A172 (cell line): ENCODE measurements at places on chromosomes 4 and X. TPM values are rescaled to one million over a fixed set of nuclear protein-coding genes. Genes with fewer than 3 reads are reported as not detected.

Gene PRR27
- total RNA-seq = not detected in 2 replicates

- no peak for DNase-seq
These were observed 827.9 kb downstream of the PCDH7 start for GRCh38 chr4:31548021-31548420.

- DNase-seq = no peak
These were observed 75.6 kb upstream of the RXFP1 start for GRCh38 chr4:158446106-158446505.

Gene CENPVL1
- total RNA-seq = not detected in 2 replicates

- no peak for DNase-seq
These were observed 5.3 kb upstream of the VMA21 start for GRCh38 chrX:151391722-151392121.

- DNase-seq = peak; percentile 69
These were observed 17.3 kb downstream of the CTPS2 start for GRCh38 chrX:16695079-16695676.

Gene CT45A6
- not detected in 2 replicates for total RNA-seq

DNA sequence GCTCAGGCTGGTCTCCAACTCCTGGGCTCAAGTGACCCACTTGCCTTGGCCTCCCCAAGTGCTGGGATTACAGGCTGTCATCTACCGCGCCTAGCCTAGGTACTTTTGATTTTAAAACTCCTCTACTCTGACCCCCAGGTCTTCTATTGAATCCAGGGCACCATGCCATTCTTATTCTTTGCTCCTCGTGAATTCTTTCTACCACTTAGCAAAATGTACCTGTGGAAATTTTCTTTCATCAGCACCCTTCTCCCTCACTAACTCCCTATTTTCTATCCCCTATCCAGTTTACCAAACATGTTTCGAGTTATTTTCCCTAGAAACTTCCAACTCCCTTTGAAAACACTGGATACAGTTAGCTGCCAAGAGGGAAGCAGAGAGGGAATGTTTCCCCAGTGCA, 60.0 kb upstream of the RAPGEF2 start:
- no peak for DNase-seq

GRCh38 chr4:100100985-100101384, 89.3 kb downstream of the DDIT4L start:
- DNase-seq = no peak

DNA sequence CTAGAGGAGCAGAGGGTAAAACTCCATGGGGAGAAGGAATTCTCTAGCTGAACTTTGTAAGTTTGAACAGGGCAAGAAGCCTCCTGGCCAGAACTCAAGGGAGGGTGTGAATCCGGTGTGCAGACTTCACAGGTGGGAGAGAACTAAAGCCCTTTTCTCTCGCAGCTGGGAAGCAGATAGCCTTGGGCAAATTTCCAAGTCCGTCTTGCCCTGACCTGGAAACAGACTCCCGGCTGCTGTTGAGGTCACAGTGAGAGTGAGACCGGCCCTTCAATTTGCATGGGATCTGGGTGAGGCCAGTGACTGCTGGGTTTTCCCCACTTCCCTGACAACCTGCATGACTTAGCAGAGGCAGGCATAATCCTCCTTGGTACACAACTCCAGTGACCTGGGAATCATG, 94.5 kb upstream of the ZNF827 start:
- DNase-seq = no peak

GRCh38 chr4:14008494-14008893, 381.0 kb upstream of the BOD1L1 start:
- DNase-seq = no peak

DNA sequence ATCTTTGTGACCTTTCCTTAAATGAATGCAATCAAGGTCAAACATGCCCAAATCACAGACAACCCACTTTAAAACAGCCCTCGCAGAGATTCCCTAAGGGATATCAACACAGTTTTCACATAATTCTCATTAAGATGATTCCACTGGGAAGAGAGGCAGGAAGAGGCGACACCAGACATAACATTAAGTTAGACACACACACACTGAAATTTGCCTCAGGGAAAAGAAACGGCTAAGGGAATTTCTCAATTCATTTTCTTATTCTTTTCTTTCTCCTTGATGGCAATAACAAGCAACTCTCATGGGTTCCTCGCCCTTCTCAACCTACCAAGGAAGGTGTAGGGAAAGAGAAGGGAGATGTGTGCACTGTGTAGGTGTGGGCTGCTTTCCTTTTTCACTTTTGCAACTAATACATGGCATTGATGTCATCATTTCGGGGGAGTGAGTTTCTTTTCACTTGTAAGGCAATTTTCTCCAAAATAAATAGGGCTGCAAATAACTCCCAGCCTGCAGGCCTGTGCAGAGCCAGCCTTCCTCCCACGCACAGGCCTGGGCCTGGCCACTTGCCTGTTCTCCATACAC, 41.4 kb downstream of the SOD3 start:
- no peak for DNase-seq

DNA sequence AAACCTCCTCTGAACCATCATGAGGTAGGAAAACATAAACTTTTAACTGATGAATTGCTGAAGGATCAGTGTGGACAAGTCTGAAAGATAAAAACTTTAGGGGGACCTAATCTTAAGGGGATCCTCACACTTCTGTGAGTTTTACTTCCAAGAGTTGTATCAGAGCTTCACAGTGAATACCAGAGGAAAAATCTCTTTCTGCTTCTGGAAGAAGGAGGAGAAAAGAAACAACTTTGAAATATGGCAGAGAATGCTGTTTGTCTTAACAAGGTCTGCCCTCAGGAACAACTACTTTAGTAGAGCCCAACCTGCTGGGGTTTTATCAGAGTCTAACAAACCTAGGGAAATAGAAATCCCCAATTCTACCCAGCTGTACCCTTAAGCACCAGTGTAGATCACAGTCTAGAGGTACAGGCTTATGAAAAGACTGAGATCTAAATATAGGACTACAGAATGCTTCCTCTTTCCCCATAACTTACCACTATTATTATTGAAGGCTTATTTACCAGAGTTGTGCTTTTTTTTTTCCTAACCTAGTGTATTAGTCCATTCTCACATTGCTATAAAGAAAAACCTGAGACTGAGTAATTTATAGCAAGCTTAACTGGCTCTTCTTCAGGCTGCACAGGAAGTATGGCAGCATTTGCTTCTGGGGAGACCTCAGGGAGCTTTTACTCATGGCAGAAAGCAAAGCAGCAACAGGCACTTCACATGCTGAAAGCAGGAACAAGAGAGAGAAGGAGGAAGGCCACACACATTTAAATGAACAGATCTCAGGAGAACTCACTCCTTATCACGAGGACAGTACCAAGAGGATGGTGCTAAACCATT, 167.9 kb downstream of the CAMK2D start:
- no peak for DNase-seq

DNA sequence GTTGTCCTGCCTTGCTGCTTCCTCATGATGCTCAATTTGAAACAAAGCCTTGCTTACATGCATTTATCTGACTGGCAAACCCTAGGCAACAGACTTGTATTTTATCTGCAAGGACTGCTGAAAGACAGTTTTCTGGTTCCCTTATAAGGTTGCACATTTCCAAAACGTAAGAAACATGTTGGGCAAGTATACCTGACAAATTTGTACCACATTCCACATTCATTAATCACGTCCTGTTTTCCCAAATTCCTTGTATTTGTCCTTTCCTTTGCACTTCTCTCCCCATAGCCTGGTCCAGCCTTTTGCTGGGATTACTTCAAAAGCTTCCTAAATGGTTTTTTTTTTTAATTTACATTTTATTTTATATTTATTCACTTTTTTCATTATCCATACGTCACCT, 310.1 kb downstream of the PPP3CA start:
- peak; percentile 13 for DNase-seq

DNA sequence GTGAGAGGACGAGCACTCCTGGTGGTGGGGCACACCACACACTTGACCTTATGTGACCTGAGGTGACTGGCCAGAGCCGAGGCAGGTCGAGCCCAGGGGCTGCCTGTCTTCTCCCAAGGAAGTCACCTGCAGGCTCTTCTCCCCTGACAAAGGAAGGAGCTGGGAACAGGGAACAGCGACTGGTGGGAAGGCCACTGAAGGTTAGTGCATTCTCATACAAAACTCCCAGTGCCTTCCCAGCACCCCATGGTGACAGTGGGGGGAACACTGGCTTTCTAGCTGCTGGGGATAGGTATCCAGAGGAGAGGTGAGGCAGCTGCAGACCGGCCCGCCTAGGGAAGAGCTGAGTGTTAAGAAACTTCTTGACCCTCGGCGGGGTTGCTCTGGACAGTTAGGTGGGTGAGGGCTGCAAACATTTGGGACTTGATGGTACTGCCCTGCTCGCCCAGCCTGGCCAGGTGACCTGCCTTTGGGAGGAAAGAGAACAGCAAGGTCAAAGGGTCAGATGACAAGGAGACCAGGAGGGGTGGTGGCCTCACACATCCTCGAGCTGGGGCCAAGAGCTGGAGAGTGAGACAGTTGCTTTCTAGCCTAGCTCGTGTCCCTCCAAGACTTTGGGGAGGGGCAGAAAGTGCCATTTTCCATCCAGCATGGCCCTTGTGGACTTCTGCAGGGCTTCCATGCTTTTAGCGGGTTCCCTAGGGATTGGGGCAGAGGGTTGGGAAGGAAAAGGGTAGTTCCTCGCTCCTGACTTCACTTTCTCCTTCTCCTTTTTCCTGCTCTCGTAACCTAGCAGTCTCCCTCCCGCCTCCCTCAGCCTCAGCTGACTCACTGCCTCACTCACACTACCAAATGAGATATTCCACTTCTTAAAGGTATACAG, 2.7 kb downstream of the NALF2 start:
- no peak for DNase-seq

GRCh38 chr4:53587135-53587534, 4.2 kb downstream of the LNX1 start:
- DNase-seq = no peak

DNA sequence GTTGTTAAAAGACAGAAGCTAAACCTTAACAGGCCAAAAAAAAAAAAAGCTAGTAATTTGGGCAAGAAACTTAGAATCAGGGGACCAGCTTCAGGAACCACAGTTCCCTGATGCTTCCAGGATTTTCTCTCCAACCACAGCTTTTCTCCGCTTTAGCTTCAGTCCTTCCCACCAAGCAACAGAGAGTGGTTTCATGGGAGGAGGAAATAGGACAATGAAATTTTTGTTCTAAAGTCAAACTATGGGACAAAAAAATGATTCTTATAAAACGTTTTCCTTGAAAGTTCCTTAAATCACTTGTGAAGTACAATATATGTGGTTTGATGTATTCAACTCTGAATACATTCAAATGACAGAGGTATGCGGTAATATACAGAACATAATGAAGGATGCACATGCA, 71.0 kb upstream of the DHX15 start:
- DNase-seq = no peak

- DNase-seq = no peak
These were observed 37.5 kb downstream of the PHEX start for GRCh38 chrX:22069586-22069985.

- peak; percentile 78 for DNase-seq
These were observed 42.1 kb upstream of the MAGEA4 start for GRCh38 chrX:151870602-151871001.

GRCh38 chr4:186297013-186297645, 31.1 kb downstream of the F11 start:
- DNase-seq = peak; percentile 46
